Stimulated activated CD4-positive, alpha-beta T cell treated with anti-CD3 and anti-CD28 coated beads, Interleukin-1b, Interleukin-23, amount 100 ng/mL, for 1 hour (primary cell): ENCODE measurements at places on chromosomes 1 and 21.

- DNase-seq: no peak
Observed at GRCh38 chr1:31931593-31932225, 6.5 kb downstream of the PTP4A2 start.

GRCh38 chr21:33398361-33398760, 4.9 kb upstream of the IFNGR2 start:
- DNase-seq: no peak

DNA sequence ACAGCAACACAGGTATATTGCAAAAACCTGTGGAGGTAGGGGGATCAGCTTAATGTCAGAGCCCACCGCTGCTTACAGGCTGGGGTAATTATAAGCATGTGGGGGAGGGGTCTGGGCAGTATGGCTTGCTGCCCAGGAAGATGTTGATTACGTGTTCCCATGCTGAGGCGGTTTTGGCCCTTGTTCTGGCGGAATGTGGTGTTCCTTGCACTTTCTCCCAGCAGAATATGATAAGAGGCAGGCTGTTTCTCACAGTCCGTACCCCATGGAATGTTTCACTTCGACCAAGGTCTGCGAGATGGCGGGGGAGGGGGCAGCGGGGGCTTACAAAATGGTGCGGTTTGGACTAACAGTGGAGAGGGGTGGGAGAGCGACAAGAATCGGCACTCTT, 9.8 kb upstream of the HPCAL4 start:
- DNase-seq: no peak

GRCh38 chr1:70033266-70033873, 172.0 kb downstream of the LRRC40 start:
- no peak for DNase-seq

- DNase-seq: no peak
Observed at GRCh38 chr1:228315945-228316588, 90.6 kb downstream of the TRIM11 start.

GRCh38 chr1:155136748-155137147, 1.1 kb downstream of the SLC50A1 start:
- DNase-seq: no peak

DNA sequence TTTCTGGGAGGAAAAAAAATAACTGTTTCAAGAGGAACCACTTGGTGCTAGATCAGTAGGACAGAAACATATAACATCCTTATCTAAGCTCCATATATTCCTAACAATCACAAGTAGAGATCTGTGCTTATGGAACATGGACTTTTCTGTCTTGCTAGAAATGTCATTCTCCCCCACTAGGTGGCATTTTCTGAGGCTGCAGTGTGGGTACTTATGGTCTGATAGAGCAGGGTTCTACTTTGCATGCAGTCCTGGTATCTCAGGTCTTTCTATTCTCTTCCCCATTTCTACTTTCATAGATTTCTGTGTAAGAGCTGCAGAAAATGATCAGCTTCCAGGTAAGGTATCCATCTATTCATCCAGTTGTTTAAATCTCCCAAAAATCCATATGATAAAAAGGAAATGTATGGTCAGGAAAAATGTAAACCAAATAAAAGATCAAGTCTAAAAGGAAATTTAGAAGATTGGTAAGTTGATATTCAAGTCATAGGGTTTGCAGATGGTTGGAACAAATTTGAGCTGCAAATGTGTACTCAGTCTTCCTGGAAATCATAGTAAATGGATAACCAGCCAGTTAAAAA, 1.5 kb downstream of the ZNF684 start:
- no peak for DNase-seq

DNA sequence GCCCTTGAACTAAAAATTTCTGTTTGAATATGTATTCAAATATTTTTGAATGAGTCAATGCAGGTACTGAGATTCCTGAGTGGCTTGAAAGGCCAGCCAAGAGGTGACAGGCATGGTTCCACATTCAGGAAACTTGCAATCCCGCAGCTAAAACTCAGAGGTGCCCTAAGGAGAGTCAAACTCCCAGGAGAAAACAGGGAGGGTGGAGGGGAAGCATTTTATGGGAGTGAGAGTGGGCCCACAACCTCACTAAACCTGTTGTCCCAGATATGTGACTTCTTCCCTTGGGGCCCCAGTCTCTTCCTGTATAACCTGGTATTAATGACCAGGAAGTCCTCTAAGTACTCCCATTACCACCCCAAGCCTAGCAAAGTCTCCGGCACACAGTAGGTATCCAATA, 189.6 kb downstream of the PLPP3 start:
- no peak for DNase-seq

GRCh38 chr21:14120091-14120734, 90.5 kb downstream of the LIPI start:
- no peak for DNase-seq

- no peak for DNase-seq
Observed at GRCh38 chr1:54173681-54174080, 20.9 kb upstream of the CDCP2 start.

- no peak for DNase-seq
Observed at GRCh38 chr1:48216941-48217340, 5.6 kb upstream of the SLC5A9 start.

GRCh38 chr1:32241001-32241763, 5.8 kb upstream of the FAM167B start:
- no peak for DNase-seq

- DNase-seq: no peak
Observed at GRCh38 chr1:210143465-210144062, 89.0 kb upstream of the SERTAD4 start.

DNA sequence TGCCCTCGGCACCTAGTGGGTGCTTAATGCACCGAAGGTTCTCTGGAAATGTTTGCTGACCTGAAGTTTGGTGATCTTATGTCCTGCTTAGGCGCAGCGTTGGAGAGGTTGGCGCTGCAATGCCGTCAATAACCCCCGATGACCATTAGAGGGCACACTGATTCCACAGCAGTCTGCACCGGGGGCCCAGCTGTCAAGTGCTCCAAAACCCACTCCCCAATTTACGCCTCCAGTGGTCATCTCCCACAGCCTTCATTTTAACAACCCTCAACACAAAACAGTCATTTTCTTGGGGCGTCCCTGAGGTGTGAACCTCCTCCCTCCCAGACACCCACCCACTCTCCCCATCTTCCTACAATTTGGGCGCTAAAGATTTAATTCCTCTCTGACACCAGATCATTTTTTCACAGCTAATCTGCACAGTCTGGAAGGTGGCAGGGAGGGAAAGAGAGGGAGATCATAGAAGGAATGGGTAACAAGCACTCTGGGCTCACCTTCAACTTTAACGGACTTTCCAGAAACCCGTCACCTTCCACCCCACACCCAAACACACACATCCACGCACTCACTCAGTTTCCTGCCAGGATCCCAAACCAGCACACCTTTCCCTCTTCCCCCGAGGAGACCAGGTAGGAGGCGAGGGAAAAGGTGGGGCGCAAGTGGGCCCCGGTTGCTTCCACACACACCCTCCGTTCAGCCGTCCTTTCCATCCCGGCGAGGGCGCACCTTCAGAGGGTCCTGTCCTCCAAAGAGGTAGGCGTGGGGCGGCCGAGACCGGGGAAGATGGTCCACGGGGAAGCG, 570 bp upstream of the NPR1 start:
- no peak for DNase-seq

- no peak for DNase-seq
Observed at GRCh38 chr1:162885265-162885664, 24.3 kb upstream of the CCDC190 start.

- no peak for DNase-seq
Observed at GRCh38 chr1:117076648-117077047, 16.5 kb downstream of the TTF2 start.

DNA sequence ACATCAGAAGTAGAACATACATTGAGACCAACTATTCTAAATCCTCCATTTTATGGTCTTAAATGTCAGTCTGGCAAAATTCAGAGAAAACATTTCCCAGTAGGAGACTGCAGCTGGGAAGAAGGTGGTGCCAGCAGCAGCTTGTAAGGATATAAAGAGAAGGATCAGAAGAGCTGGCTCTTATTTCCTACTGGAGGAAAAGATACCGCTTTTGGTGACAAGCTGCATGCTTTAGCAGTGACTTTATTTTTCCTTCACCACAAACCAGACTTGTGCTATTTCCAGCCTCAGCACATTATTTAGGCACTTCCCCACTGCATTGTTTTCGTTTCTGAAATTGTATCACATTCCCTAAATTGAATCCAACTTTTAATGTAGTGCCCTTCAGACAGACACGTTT, 28.4 kb downstream of the RNF11 start:
- no peak for DNase-seq
